ENCODE measurements at places on chromosomes 11 and 22.

- DNase-seq: no peak
Observed at GRCh38 chr11:441418-442274, at the start of gene ANO9. ANO9 (minus strand) TSS chr11:442011; CDS start chr11:441926, 85 bp downstream.

GRCh38 chr11:95296165-95296564 is 65.2 kb upstream of the SESN3 start:
- DNase-seq: no peak

GRCh38 chr11:68974421-68975194 is 6.2 kb downstream of the MRGPRD start:
- DNase-seq: no peak

- no peak for DNase-seq
Observed at GRCh38 chr22:33776491-33776890, 143.8 kb downstream of the LARGE1 start.

- no peak for DNase-seq
Observed at GRCh38 chr11:126132319-126132718, 69.7 kb upstream of the CDON start.
